ENCODE measurements at places on chromosomes 5 and 9. TPM values are rescaled to one million over a fixed set of nuclear protein-coding genes. Genes with fewer than 3 reads are reported as not detected.

PRELID2 gene
- 16.2 TPM for total RNA-seq

DNA sequence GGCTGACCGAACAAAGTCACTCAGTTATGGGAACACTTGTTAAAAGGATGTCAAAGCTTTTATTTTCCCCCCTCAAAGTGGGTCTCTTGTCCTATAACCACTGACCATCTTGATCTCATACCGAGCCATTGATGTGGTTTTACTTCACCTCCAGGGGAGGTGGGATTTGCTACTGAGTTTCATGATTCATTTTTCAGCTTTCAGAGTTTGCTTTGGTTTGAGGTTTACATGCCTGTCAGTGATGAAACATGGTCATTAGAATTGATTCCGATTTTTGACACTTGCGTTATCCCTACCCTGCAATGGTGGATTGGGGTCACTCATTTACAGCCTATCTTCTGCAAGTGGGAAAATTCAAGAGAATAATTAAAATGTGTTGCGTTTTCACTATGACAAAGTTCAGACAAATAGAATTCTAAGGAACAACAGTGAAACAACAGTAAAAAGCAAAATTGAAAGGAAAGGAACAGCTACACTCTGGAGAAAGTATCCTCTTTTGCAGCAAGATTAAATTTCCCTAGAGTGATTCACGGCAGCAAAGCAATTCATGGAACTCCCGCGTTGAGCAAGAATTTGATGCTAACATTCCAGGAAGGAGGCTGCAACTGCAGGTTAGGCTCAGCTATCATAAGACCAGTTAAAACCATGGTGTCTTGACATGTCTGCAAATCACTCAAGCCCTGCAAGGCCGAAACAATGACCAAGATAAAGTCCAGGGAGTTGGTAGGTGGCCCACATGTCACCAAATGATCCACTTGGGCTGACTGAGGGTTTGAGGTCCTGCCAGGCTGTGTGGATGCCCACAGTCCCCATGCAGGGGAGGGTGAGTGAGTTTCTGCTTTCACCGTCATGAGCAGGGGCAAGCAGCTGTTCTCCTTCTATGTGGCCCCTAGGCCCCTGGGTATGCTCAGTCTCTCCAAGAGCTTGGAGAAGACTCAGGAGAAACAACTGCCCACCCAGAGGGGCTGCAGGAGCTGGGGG, 9.4 kb downstream of the GADD45G start:
- no peak overlapping the region for H3K27ac ChIP-seq
- H3K36me3 ChIP-seq: no peaks in the 10 kb centered on the region
- no peaks in the 10 kb centered on the region for H3K27me3 ChIP-seq
- DNase-seq: no peak

- peak overlapping the region; percentile 14 for H3K27ac ChIP-seq
- no peak for DNase-seq
- H3K4me1 ChIP-seq: peaks cover 28% of the 10 kb centered on the region
- no peak overlapping the region for H3K4me3 ChIP-seq
Measured at GRCh38 chr5:43635374-43635773, 32.4 kb downstream of the NNT start.

DNA sequence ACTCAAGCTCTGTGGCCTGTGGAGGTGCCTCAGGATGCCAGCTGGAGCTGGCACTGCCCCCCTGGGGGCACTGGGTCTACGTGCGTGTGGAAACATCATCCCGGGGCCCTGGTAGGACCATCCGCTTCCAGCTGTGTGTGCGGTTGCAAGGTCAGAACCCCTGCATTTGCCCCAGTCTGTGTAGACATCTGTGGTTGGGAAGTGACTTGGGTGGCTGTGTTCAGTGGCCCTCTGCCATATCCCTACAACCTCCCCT, 12.5 kb downstream of the TMEM8B start:
- no peaks in the 10 kb centered on the region for H3K36me3 ChIP-seq
- peaks cover 30% of the 10 kb centered on the region for H3K4me1 ChIP-seq
- H3K4me3 ChIP-seq: no peak overlapping the region
- DNase-seq: no peak

DNA sequence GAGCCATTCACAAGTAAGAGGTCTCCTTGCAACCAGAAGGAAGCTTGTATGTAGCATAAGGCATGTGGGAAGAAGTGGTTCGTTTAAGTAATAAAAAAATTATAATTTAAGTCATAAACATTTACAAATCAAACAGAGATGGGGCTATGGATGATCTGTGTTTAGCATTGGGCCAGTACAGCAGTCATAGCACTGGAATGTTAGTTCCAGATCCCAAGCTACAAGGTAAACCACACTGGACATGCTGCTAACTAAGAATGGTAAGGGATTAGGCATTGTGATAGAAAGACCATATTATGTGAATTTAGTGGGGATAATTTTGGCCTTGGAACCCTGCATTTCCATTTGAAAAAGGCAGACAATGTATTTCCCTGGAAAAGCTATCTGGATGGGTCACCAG, 170.4 kb upstream of the KCNN2 start:
- no peak overlapping the region for H3K27ac ChIP-seq
- no peaks in the 10 kb centered on the region for H3K4me1 ChIP-seq
- no peak overlapping the region for H3K4me3 ChIP-seq
- H3K36me3 ChIP-seq: no peaks in the 10 kb centered on the region
- H3K27me3 ChIP-seq: no peaks in the 10 kb centered on the region

DNA sequence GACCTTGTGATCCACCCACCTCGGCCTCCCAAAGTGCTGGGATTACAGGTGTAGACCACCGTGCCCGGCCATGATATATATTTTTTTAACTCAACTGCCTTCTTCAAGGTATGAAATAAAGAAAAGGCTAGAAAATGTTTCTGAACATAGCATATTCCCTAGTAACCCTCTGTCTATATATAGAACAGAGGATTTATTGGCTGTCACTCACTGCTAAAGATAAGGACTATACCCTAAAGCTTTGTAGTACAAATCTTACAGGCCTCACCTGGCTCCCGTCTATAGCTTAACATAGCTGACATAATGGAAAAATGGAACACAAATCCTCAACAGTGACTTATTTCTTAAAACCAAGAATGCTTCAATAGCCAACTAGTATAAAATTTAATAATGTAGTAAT, 14.2 kb downstream of the SGTB start:
- H3K36me3 ChIP-seq: no peaks in the 10 kb centered on the region
- no peak overlapping the region for H3K4me3 ChIP-seq
- no peak overlapping the region for H3K27ac ChIP-seq
- no peak for DNase-seq
- H3K27me3 ChIP-seq: no peaks in the 10 kb centered on the region
- no peaks in the 10 kb centered on the region for H3K4me1 ChIP-seq

COX7C gene
- total RNA-seq: 270 TPM

DNA sequence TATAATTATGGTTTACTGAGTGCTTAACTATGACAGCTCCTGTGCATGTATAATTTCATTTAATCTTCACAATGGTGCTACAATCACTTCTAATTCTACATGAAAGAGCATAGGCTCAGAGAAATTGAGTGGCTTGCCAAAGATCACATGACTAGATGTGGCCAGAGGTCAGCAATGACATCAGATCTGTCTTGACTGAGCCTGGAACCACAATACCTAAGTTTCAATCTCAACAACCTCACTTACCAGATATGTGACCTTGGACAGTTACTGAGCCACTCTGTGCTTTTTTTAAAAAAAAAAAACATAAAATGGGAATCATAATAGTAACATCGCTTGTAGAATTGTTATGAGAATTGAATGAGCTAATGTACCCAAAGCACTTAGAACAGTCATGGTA, 130.7 kb downstream of the TRIM32 start:
- no peaks in the 10 kb centered on the region for H3K4me1 ChIP-seq
- no peak overlapping the region for H3K27ac ChIP-seq
- no peaks in the 10 kb centered on the region for H3K27me3 ChIP-seq
- no peak overlapping the region for H3K4me3 ChIP-seq

APBA1 gene
- 13.3 TPM for total RNA-seq

DNA sequence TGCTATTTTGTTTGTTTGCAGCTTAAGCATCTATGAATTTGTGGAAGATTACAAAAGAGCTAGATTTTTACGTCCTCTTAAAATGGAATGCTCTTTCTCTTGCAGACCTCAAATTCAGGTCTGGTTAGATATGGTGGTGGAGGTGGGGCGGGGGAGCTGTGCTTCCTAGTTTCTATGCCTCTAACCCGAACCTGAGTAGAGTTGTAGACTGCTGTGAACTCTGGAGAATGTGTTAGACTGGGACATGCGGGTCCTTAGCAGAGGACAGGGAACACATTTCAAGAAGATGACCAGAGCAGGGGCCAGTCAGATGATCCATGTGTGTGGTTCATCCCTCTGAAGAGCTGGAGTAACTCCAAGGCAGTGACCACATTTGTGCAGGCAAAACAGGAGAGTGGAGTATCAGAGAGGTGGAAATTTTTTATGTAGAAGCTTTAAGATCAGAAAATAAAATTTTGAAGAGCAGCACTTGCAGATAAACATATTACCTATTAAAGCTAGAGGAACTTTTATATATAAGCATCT, 154.9 kb downstream of the FAM174A start:
- no peak overlapping the region for H3K4me3 ChIP-seq
- H3K4me1 ChIP-seq: no peaks in the 10 kb centered on the region
- DNase-seq: no peak
- H3K36me3 ChIP-seq: no peaks in the 10 kb centered on the region
- no peaks in the 10 kb centered on the region for H3K27me3 ChIP-seq

DNA sequence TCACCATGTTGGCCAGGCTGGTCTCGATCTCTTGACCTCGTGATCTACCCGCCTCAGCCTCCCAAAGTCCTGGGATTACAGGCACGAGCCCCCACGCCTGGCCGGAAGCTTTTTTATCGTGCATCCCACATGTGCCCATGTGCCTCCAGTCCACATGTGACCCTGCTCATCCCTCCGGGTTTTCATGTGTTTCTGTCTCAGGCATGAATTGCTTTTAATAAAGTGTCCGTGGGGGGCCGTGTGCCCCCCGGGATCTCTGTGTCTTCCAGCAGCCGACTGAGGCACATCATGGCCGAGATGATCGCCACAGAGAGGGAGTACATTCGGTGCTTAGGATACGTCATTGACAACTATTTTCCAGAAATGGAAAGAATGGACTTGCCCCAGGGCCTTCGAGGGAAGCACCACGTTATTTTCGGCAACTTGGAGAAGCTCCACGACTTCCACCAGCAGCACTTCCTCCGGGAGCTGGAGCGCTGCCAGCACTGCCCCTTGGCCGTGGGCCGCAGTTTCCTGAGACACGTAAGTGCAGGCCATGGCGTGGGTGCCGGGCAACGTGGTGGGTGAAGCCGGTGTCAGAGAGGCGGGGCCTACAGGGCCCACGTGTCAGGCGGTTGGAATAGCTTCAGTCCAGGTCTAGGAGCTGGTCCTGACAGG, 22.1 kb upstream of the LRRC14B start:
- H3K27me3 ChIP-seq: no peaks in the 10 kb centered on the region
- H3K4me1 ChIP-seq: no peaks in the 10 kb centered on the region
- no peak overlapping the region for H3K4me3 ChIP-seq

- no peak overlapping the region for H3K27ac ChIP-seq
- peaks cover 10% of the 10 kb centered on the region for H3K4me1 ChIP-seq
- no peaks in the 10 kb centered on the region for H3K27me3 ChIP-seq
Measured at GRCh38 chr5:149219584-149219983, 52.1 kb upstream of the AFAP1L1 start.

SH2D3C gene
- total RNA-seq: 19.6 TPM

DNA sequence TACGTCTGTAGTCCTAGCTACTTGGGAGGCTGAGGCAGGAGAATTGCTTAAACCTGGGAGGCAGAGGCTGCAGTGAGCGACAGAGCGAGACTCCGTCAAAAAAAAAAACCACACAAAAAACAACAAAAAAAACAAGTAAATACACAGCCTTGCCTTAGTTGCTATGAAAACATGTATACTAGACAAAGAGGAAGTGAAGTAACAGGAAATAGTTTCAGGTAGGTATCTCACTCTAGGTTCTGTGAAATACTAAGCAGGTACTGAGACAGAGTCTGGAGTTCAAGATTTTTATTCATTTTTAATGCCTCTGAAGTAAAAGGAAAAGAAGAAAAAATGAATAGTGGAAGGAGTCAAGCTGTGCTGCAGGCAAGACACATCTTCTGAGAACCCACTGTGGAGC, 687.9 kb upstream of the RGMB start:
- no peak overlapping the region for H3K4me3 ChIP-seq
- no peaks in the 10 kb centered on the region for H3K4me1 ChIP-seq
- H3K36me3 ChIP-seq: no peaks in the 10 kb centered on the region
- no peak overlapping the region for H3K27ac ChIP-seq

DNA sequence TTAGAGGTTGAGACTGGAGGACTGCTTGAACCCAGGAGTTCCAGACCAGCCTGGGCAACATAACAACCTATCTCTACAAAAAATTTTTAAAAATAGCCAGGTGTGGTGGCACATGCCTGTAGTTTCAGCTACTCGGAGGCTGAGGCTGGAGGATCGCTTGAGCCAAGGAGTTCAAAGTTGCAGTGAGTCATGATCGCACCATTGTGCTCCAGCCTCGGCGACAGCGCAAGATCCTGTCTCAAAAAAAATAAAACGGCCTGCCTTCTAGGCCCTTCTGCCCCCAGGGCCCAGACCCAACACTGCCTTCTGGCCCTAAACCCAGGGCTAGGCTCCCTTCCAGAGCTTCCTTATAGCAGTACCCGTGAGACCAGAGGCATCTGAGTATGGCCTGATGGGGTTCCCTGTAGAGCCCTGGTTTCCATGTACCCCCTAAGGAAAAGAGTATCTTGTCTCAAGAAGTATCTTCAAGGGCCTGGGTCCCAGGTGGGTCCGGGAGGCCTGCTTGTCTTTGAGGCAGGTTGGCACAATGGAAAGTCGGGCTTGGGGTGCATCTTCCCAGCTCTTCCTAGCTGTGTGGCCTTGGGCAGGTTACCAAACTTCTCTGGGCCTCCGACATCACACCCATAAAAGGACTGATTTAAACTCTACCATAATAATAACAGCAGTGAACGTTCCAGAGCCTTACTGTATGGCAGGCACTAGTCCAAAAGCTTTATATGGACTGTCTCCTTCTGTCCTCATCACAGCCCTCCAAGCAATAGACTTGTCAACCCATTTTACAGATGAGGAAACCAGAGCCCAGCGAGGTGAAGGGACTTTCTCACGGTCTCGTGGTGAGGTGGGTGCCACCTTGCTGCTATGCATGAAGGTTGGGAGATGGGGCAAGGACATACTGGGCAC, 9.6 kb downstream of the LRRC8A start:
- peaks cover 25% of the 10 kb centered on the region for H3K36me3 ChIP-seq
- H3K4me3 ChIP-seq: no peak overlapping the region
- H3K4me1 ChIP-seq: peaks cover 88% of the 10 kb centered on the region
- H3K27ac ChIP-seq: peak overlapping the region; percentile 97

DNA sequence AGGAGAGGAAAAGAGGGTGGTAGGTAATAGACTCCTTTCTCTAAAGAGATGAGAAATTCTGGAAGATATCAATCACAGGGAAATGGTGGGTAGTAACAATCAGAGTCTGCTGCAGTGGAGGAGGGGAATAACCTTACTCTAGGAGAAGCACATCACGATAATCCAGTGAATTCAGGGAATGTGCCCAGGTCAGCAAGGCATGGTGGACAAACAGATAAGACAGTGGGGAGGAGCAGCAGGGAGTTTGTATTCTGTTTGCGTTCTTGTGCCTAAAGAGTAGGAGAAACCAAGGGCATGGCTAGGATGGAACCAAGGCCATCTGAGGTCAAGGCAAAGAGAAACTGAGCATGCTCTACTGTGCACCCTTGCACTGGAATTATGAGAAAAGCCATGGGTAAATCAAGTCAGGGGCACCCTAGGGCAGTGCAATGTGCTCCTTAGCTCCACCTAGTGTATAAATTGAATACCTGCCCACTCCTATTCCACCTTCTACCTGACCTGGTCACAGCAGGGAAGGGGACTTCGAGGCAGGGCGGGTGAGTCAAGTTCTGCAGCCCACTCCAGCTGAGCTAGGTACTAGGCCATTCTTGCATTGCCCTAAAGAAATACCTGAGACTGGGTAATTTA, 31.6 kb downstream of the RETREG1 start:
- peaks cover 5% of the 10 kb centered on the region for H3K4me1 ChIP-seq
- H3K27ac ChIP-seq: no peak overlapping the region
- H3K4me3 ChIP-seq: no peak overlapping the region
- H3K36me3 ChIP-seq: no peaks in the 10 kb centered on the region
- DNase-seq: no peak
- H3K27me3 ChIP-seq: no peaks in the 10 kb centered on the region

PSIP1 gene
- total RNA-seq: 63.8 TPM

HK3 gene
- total RNA-seq: 7.4 TPM

Measured in vagina (tissue), 2 donors.